ENCODE measurements at places on chromosomes 5 and 9.

DNA sequence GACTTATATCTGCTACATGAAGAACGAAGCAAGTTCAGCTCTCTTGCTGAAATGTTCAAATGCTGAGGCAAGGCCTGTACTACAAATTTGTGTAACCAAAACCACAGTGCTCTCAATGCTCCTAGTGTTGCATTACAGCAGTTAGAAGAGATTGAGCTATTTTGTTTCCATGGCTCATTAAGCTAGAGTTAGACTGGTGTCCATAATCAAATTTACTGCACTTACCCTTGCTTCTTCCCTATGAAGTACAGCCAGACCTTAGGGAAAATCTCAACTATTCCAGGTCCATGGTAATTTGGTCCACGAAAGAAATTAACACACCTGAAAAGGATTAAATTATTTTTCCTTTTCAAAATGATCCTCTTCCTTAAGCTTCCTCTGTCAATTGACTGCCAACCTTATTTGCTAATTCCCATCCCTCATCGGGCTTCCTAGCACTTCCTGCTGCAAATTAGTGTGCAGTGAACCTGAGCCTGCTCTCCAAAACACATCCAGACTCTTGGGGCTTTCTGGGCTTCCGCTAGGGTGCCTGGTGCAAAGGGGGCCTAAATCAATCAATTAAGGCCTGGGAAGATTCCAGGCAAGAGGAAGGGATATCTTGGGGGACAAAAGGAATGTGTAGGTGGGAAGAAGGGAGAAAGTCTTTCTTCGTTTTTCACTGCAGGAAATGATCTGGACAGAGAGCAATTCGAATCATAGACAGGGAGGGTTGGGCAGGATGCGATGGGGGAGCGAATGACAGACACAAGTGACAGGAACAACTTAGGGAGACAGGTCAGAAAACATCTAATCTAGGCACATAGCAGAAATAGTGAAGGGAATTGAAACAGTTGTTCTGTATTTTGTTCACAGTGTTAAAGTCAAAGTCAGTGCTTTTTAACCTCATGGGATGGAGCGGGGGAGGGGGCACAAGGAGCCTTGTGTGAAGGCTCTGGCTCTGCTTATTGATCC lies 542.4 kb downstream of the RAB3C start:
- DNase-seq, result peak; percentile 34

DNA sequence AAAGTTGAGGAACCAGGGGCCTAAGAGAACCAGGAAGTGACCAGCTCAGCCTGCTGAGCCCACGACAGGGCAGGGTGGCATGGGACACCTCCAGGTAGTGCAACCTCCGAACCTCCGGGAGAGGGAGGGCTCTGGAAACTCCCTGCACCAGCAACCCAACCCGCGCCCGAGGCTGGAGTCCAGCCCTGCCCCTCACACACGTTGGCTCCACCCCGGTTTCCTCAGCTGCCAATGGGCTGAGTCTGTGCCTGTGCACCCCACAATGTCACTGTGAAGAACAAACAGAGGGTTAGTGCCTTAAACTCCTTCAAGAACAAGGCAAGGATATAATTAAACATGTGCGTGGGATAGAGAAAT lies 17.0 kb upstream of the UNC5A start:
- DNase-seq, result no peak

DNA sequence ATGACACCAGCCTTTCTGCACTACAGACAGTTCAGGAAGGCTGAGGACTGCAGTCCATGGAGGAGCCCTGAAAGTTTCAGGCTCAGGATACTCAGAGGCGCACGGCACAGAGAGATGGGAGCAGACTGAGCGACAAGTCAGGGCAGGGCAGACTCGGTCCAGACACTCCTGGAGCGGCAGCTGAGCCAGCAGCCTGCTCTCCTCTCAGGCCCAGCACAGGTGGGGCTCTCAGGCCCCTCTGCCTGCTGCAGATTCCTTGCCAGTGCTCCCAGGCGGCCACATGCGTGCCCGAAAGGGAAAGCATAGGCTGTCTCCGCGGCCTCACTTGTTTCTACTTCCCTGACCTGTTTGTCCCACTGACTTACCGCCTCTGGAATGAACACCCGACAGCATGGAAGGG lies 228.3 kb downstream of the IRX2 start:
- no peak for DNase-seq

DNA sequence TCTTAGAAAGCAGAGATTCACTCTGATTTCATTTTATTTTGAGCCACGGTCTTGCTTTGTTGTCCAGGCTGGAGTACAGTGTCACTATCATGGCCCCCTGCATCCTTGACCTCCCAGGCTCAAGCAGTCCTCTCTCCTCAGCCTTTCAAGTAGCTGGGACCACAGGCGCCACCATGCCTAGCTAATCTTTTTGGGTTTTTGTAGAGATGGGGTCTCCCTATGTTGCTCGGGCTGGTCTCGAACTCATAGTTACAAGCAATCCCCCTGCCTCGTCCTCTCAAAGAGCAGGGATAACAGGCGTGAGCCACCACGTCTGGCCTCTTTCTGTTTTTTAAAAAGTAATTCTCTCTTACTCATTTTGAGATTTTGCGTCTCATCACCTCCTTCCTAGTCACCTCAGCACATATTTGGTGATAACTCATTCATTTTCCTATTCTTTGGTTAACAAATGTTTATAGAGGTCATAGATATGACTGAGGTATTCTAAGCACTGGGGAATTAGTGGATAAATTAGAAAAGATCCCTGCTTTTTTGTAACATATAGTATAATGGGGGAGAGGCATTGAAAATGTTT lies 10.8 kb upstream of the DCP2 start:
- no peak for DNase-seq

DNA sequence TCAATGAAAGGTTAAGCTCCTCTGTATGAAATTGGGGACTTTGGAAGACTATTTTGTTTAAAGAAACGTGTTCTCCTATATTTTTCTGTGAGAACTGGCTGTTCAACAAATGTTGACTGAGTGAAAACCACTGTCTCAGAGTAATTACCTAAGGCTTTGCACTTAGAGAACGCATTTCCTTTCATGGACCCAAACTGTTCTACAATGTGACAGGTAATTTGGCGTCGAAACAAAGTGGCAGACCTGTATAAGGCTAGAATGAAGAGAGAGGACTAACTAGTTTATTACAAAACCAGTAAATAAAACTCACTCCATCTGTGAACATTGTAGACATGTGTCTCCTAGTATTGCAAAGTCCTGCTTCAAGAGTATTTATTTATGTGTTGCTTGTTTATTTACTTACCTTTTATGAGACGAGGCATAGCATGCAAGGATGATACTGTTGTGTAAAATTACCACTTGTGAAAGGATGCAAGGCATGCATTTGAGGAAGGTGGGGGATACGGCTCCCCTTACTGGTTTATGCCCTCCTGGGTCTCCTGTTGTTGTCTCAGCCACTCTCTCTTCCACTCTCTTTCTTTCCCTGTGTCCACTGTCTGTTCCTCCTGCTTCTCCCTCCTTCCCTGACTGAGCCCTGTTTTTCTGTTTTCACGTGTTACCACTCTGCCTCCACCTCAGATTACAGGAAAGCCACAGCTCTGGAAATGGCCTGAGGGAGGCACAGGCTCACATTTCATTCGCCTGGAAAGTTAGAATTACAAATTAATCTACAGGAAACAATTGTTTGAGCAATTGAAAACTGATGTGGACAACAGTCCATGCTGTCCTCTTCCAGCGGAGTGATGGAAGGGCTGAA lies 444.0 kb upstream of the ZNF608 start:
- no peak for DNase-seq

GRCh38 chr5:109281136-109281690 lies 128.6 kb downstream of the PJA2 start:
- DNase-seq, result no peak

GRCh38 chr9:12464400-12464799 lies 228.8 kb upstream of the TYRP1 start:
- DNase-seq, result no peak

GRCh38 chr5:125311743-125312142 lies 565.3 kb upstream of the ZNF608 start:
- DNase-seq, result no peak

- no peak for DNase-seq
These were observed 30.2 kb downstream of the SREK1 start for GRCh38 chr5:66174338-66174737.

- DNase-seq, result no peak
These were observed 242.4 kb downstream of the EFNA5 start for GRCh38 chr5:107428303-107428813.

DNA sequence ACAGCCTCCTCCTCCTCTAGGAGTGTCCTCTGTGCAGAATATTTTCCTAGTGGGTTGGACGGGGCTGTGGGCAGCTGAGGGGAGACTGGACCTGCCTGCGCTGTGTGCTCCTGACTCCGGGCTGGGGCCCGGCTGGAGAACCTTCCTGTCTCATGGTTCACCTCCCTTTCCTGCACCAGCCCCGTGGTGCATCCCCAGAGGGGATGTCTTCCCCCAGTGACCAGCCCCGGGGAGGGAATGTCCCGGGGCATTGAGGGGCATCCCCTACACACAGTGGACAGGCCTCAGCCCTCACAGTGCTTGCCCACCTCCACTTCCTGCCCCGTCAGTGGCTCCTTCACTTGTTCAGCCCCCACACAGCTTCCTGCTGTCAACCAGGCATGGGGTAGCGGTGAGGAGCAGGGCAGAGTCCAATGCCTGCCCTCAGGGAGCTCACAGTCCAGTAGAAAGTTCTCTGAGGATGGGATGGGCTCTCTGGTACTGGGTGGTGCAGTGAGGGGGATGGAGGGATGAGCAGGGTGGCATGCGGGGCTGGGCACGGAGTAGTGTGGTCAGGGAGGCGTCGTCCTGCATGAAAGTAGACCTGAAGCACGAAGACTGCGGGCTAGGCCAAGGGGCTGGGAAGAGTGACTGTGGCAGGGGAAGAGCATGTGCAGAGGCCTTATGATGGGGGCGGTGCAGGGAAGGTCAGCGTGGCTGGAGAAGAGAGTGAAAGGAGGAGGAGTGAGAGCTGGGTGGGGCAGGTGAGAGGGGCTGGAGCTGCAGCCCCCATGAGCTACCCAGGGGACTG lies 52.1 kb upstream of the PITX1 start:
- DNase-seq, result no peak

- DNase-seq, result peak; percentile 12
These were observed 205.5 kb downstream of the FGF10 start for GRCh38 chr5:44183753-44184152.

- DNase-seq, result peak; percentile 61
These were observed 129.1 kb downstream of the PDZD2 start for GRCh38 chr5:31768046-31768445.

GRCh38 chr9:3497401-3497800 lies 28.4 kb downstream of the RFX3 start:
- DNase-seq, result no peak

DNA sequence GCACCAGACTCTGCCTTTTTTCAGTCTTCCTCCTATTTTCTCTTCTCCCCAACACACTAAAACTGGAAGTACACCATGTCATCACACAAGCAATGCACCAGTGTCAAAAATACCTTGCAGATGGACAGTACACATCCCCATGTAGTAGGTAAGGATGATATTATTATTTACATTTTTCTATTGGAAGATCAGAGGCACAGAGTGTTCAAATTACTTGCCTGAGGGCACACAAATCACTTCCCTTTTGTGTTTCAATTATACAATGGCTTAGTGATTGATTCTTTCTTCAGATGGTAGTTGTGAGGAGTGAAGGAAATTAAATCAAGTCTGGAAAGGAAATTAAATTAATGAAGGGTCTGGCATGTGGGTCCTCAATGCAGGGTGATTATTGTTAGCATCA lies 39.6 kb downstream of the CTSL start:
- no peak for DNase-seq

DNA sequence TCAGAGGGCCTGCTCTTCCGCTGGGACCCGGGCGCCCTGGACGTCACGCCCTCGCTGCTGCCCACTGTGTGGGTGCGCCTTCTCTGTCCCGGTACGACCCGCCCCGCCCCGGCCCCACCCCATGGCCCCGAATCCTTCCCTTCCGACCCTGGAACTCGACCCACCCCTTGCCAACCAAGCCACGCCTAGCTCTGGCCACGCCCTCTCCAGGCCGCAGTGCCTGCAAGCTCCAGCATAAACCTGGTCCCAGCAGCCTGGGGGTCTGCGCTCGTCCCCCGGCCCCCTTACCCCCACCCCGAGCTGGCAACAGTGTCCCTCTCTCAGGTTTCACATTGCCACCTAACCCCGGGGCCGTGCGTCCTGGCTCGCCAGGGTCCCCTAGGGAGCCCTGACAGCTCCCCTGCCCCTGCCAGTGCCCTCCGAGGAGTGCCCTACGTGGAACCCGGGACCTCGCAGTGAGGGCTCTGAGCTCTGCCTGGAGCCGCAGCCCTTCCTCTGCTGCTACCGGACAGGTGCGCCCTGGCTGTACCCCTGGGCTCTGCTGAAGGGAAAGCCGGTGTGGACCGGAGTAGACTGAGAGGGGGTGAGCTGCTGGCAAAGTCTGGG lies 3.4 kb downstream of the ADGRD2 start:
- DNase-seq, result no peak

GRCh38 chr5:34045996-34046395 lies 3.0 kb upstream of the C1QTNF3 start:
- DNase-seq, result no peak

DNA sequence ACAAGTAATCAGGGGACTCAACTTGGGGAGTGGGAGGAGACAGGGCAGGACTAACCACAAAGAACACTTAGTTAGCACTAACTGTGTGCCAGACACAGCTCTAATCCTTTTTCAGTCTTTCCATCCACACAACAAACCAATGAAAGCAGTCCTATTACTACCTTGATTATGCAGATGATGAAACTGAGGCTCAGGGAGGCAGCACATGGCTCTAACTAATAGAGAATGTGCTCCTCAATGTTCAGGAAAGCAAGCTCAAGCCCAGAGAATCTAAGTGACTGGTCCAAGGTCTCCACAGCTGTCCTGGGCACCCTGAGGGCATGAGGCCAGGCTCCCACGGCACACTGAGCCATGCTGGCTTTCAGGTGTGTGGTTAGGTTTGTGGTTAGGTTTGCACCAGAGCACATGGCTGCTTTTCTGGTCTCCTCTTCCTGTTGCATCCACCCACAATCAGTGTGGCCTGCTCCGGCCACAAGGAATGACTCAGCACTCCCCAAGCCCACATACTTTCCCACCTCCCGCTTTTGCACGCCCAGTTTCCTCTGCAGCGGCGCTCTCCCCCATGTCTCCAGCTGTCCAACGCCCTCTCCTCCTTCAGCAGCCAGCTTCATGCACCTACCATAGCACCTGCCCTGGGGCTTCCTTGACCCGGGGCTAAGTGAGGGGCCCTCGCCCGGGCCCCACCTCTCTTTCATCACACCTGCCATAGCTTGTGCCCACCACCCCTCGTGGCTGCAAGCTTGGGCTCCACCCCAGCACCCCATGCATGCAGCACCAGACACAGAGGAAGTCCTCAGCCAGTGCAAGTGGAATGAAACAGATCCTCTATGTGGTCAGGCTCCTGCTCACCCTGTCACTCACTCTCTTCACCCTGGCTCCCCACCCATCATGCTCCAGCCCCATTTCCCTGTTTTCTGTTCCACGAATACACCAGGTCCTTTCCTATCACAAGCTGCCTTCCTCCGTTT lies 133.1 kb downstream of the GABBR2 start:
- no peak for DNase-seq
